Stimulated activated CD8-positive, alpha-beta memory T cell treated with anti-CD3 and anti-CD28 coated beads, Interleukin-4, amount 100 ng/mL, for 4 hours (primary cell): ENCODE measurements at places on chromosomes 3 and 15.

DNA sequence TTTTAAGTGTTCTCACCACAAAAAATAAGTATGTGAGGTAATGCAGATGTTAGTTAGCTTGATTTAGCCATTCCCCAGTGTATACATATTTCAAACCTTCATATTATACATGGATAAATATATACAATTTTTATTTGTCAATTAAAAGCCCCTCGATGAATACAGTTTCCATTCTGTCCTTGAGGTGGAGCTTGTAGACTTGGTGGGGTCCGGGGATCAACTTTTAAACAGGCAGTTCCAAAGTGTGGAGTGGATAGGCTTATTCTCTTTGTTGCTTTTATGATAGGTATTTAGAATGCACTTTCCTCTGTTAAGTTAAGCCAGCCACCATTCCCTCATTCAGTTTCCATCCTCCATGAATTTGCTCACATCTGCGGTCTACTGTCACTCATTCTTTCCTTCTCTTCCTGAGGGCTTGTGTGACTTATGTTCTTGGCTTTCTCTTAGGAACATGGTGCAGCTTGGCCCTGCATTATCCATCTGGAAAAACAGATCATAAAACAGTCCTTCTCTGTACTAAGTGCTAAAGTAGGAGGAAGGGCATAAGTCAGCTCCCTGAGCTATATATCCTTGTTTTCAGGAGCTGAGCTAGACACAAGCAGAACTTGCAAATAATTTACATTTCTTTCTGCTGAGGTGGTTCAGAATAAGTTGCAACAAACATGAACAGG is 149.1 kb downstream of the NFKBIZ start:
- DNase-seq, result no peak

DNA sequence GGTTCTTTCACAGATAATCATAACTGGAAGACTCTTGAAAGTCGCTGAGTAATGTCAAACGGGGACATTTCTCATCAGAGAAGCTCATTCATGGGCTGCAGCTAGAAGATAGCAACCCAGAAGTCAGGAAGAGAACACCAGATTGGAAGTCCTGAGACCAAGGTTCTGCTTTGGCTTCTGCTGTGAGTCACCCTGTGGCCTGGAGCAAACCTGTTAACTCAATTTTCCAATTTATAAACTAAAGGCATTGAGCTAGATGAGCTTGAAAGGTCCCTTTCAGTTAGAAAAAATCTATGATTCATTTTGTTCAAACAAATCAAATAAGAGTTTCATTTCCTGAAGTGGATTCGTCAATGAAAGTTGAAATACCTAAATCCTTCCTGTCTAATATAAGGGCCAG is 402.2 kb downstream of the EPHB1 start:
- DNase-seq, result no peak

GRCh38 chr3:157280786-157281185 is 120.8 kb upstream of the CCNL1 start:
- no peak for DNase-seq

DNA sequence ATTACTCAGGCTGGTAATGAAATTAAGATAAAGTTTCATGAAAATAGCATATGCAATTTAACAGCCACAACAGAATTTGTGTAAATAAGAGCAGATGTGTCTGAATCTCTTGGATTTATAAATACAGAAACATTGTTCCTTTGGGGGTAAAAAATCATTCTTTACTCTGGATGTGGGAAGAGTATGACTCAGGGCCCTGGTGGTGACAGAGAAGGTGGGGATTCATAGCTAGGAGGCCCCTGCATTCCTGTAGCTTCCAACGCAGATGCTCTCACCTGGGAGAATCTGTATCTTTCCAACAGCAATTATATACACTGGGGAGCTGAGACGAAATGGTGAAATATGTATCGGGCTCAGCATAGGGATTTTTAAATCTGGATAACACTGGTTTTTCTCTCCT is 167.6 kb upstream of the CADPS start:
- DNase-seq, result no peak

DNA sequence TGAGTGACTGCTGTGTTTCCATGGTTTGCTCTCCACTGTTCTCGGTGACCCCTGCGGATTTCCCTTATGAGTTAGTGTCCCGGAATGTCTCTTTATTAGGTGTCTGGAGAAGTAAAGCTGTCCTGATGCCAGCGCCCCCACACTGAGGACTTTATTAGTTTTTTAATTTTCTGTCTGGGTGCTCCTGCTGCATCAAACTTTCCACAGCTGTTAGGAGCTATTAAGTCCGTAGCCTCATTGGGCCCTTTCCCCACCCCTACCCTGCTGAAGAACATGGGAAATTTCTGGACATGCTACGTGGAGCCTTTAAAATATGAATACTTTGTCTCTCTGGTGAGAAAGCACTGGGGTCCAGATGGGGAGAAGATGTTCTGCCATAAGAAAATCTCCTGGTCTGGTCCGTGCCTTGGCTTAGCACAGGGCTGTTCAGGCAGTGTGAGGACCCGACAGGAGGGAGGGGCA is 161.7 kb upstream of the HES1 start:
- DNase-seq, result no peak

GRCh38 chr3:76442374-76442915 is 597.5 kb upstream of the ROBO2 start:
- no peak for DNase-seq

DNA sequence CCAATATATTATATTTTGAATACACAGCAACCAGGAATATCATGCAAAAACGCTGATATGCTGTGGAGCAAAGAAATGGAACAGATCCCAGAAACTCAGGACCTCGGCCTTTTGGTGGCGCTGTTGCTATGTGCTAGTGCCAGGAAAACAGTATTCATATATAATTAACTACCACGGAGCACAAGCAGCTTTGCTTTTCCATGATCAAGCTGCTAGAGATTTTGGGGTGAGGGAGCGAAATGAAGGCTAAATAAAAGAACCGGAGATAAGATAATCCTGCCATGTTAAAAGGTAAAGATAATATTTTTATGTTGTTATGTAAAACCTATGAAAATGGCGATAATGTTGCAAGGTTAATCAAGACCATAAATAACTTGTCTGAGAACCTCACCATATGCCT is 157.7 kb upstream of the FAM3D start:
- DNase-seq, result no peak

GRCh38 chr3:177361081-177361938 is 164.0 kb upstream of the TBL1XR1 start:
- no peak for DNase-seq

GRCh38 chr3:14811684-14812083 is 7.1 kb upstream of the FGD5 start:
- no peak for DNase-seq

GRCh38 chr3:107421170-107421792 is 44.0 kb downstream of the CCDC54 start:
- DNase-seq, result no peak

DNA sequence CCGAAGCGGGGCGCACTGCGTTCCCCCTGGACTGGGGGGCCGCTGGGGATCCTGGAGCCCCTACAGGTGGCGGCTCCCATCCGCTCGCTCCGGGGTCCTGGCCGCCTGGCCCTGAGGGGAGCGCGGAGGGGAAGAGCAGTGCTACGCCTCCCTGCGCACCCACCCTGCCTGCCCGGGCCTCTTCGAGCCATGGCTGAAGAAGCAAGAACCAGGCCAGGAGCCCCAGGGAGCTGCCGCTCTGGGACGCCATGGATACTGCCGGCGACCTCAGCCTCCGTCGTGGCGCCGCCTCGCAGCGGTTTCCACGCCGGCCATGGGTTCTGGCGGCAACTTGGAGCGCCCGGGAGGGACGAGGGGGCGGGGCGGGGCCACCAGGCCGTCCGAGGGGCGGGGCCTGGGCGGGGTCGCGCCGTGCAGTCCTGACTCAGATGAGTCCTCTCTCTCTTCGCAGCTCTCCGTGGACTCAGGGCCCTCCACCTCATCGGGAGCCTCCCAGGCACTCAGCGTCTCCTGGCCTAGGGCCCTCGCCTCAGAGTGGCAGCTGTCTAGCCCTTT is 50.9 kb downstream of the MYL3 start:
- peak; percentile 62 for DNase-seq

- no peak for DNase-seq
Observed at GRCh38 chr15:100897221-100898151, 17.9 kb downstream of the ALDH1A3 start.

GRCh38 chr3:103218793-103219192 is 784.0 kb downstream of the ZPLD1 start:
- DNase-seq, result no peak

DNA sequence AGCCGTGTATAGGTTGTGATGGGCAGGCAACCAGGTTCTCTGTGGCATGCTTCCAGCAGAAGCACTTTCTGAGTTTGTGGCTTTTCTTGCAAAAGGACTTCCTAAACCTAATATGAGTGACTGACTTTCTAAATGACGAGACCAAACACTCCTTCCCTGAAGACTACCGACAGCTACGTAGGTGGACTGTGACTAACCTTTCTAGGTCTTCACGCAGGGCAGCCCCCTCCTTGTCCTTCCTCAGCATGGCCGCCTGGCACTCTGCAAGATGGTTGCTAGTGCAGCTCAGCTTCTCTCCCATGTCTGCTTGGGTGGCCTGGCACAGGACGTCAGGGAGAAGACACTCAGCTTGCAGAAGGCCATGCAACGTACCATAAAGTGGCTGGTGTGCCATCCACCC is 20.9 kb downstream of the CXCR6 start:
- DNase-seq, result no peak

GRCh38 chr3:182370949-182371348 is 422.4 kb upstream of the ATP11B start:
- DNase-seq, result no peak

DNA sequence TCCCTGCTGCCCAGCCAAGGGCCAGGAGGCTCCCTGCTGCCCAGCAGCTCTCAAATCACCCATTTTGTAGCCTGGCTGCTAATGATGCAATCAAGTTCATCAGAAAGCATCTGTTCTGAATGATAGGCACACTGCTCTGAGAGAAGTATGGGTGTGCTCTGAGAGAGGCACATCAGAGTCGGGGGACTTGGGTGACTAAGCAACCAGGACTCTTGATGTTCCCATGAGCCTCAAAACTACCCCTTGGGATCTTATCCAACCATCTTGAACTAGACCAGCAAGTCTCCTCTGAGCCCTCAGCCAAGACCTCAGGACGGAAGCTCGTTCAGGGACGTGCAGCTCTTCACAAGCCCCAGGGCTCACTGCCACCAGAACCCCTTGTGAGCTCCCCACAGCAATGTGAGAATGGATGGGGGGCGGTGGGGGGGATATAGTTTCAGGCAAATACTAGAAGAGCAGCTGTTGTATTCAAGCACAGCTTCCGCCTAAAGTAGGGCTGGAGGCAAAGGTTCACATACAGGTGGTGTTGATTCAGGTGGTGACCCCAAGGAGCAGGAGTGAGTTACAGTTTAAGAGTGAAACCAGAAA is 52.2 kb upstream of the HES1 start:
- no peak for DNase-seq
